ENCODE measurements at places on chromosomes 12 and 14.

DNA sequence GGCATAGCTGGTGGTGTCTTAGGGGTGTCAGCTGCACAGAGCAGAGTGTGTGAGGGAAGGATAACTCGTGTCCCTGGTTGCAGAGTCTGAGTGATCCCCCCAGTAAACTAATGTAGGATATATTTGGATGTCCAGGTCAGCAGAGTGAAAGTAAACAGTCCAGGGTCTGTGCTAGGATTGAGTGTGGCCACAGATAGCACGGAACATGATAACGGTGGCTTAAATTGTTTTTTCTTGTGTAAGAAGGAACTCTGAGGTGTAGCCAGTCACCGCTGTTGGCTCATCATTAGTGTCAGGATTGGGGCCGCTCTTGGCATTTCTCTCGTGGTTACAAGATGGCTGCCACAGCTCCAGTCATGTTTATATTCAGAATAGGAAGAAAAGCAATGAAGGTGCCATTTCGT, 97.3 kb downstream of the DERA start:
- DNase-seq, result no peak

- DNase-seq, result no peak
Measured at GRCh38 chr14:68853749-68854148, 60.9 kb upstream of the ZFP36L1 start.

GRCh38 chr14:24179961-24180796, 8.3 kb downstream of the REC8 start:
- no peak for DNase-seq

DNA sequence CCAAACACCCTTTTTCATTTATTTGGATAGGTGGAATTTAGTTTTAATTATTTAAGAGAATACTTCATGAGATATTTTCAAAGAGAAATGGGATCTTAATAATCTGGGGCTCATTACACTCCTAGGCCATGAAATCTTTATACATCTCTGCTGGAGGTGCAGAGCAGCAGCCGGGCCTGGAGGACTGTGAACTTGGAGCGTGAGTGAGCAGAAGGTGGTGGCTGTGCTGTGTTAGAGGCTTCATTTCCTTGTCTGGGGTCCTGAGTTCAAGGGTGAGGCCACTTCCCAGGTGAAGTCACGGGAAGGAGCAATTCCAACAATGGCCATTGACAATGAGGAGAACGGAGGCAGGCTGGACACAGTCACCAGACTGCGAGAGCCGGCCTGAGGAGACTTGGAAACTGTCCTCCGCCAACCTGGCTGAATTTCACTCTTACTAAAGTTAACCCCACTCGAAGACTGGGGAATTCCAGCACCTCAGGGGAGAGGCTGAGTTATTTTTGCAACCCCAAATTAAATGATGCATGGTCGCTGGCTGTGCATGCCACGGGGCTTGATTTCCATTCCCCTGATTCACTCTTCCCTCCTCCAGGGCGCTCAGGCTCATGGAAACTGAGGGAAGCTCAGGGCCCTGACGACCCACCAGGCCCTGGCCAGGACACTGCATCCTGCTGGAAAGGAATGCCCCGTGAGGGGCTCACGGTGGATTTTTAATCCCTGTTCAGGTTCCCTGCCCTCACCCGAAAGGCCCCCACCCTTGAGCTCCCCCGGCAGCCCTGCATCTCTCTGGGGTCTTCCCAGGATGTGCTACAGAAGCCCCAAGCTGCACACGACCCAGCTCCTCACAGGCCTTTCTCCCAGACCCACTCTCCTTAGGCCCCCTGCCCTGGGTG, 22.6 kb upstream of the TRAF3 start:
- DNase-seq, result no peak

- no peak for DNase-seq
Measured at GRCh38 chr12:89311703-89312293, 40.5 kb downstream of the DUSP6 start.

- DNase-seq, result no peak
Measured at GRCh38 chr14:82537831-82538230, 1004.2 kb upstream of the SEL1L start.

DNA sequence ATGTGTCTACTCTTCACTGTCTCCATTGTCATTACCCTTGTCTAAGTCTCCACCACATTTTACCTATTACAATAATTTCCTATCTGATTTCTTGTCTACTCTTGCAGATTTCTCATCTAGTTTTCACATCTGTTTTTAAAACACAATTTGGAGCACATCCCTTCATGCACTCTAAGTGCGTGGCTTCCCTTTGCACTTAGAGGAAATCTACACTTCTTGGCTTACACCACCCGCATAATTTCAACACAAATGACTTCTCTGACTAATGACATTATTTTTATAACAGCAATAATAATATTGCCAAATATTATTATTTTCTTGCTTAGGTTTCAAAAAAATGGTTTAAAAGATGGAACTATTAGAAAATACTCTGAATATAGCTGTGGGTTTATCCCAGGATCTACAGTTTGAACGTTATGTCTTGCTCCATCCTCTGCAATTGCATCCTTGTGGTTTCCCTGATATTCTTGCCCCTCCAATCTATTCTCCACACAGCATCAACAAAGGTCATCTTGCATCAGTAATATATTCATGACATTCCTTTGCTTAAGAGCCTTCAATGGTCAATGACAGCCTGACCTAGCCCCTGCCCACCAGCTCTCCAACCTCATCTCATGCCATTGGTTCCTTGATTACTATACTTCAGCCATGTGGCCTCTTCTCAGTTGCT, 153.7 kb downstream of the SLC25A21 start:
- DNase-seq, result no peak

GRCh38 chr12:95733141-95733825, 57.3 kb downstream of the NTN4 start:
- DNase-seq, result no peak

- DNase-seq, result no peak
Measured at GRCh38 chr12:19387161-19387560, 52.1 kb upstream of the AEBP2 start.

DNA sequence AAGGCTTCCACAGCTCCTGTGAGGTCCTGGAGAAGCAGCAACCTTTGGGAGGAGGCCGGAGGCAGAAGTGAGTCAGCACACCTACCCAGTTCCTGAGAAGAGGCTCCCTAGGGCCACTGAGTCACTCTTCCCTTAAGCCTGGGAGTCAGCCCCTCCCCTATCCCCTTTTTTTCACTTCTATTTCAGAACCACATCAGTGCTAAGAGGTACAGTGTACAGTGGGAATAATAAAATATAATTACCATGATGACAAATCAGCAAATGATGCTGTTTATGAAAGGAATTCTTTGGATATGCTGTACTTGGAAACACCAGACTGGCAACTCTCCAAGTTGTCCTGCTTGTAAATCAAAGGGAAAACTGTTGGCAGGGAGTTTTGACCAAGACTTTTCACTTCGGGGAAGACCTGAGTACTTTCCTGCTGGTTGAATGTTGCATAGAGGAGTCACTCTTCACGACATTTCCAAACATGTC, 7.8 kb upstream of the TBPL2 start:
- no peak for DNase-seq

DNA sequence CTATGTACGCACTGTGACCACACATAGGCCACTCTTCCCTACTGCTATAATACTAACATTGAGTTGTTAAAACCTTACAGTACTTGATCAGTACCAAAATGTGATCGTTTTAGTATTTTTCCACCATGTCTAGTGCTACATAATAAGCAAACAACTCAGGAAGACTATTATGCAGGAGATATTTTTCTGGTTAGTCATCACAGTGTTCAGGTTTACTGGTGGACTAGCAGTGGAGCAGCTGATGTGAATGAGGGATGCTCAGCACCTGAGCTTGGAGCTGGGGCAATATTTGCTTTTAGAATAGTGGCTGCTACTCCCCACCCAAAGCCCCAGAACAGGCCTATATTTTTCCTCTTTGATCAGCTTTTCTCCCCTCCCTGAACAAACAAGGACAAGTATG, 513.1 kb downstream of the KCNH5 start:
- no peak for DNase-seq

DNA sequence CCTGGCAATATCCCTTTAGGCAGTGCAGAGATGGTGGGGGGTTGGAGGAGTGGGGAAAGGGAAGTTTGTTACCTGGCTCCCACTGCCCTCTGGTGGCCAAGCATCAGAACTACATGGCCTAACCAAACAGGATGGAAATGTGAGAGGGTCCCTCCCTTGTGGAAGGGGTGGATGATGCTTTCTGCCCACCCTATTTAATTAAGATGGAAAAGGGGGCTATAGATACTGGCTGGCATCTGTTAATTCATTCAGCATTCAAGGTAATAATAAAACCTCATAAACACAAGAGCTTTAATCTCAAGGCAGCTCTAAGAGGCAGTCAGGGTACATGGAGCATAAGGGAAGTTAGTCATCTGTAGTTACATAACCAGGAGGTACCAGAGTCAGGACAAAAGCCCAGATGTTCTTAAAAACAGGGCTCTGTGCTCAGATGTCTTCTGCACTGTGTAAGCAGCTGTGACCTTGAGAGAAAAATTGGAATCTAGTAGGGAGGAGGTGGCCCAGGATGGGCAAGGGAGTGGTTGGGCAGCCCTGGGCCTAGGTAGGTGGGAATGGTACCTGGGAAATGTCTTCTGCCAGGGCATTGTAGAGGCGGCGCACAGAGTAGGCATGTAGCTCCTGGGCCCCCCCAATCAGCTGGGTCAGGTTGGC, 4.6 kb downstream of the AP1G2 start:
- peak; percentile 59 for DNase-seq

- DNase-seq, result no peak
Measured at GRCh38 chr14:79098324-79098723, 928.2 kb downstream of the NRXN3 start.

GRCh38 chr12:121600702-121601336, 20.0 kb upstream of the KDM2B start:
- DNase-seq, result no peak

DNA sequence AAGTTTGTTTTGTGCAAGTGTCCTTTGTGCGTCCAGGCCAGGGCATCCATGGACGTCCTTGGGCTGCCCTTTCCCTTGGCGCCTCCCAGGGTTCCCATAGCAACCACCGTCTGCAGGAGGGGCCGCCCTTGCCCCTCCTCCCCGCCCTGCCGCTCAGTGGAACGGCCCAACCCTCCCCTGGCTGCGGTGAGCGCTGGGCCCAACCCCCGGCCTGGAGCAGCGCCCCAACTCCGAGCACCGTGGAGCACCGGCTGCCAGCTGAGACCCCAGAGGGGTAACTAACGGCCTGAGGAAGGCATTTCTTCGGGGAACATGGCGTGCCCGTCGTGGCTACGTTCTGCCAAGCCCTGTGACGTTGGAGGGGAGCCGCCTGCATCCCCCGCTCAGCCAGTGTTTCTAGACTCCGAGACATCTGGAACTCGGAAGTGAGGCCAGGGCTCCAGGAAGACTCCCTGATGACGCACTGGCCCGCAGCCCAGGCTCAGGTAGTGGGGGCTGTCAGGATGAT, 5.3 kb upstream of the ACACB start:
- peak; percentile 94 for DNase-seq

DNA sequence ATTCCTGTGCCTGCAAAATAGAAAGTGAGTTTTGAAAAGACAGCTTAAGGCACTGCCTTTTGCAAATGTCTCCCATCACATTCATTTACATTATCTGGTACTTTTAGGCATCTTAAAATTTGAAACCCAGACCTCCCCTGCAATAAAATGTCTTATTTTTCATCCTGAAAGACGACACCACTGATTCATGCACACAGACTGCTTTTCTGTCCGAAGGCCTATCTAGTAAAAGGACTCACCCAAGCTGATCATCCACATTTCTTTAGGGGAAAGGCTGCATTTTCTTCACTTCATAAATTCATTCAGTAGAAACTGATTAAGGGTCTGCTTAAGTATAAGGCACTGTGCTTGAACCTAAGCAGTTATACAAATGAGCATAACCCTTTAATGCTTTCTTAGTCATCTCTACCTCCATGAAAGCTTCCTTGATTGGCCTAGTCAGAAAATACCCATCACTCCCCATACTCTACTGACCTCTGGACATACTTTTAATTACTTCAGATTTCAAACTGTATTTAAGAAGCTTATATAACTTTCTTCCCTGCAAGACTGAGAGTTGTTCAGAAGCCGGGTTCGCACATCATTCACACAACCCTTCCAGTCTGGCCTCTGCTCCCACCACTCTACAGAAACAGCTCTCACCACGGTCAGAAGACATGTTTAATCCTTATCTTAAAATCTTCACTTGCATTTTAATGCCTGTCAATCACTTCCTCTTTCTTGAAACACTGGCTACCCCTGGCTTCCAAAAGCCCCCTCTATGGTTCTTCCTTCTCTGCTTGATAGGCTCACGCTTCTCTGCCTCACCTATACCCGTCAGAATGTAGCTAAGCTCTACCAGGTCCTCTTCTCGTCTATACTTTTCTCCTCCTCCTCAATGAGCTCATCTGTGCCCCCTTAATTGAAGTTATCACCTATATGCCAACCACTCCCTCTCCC, 288.6 kb downstream of the MED13L start:
- no peak for DNase-seq

- peak; percentile 93 for DNase-seq
Measured at GRCh38 chr12:100142851-100143559, at the start of gene BLTP3B. TSS of gene BLTP3B (minus strand) at chr12:100142874. CDS start at chr12:100142635, 239 bp downstream.

DNA sequence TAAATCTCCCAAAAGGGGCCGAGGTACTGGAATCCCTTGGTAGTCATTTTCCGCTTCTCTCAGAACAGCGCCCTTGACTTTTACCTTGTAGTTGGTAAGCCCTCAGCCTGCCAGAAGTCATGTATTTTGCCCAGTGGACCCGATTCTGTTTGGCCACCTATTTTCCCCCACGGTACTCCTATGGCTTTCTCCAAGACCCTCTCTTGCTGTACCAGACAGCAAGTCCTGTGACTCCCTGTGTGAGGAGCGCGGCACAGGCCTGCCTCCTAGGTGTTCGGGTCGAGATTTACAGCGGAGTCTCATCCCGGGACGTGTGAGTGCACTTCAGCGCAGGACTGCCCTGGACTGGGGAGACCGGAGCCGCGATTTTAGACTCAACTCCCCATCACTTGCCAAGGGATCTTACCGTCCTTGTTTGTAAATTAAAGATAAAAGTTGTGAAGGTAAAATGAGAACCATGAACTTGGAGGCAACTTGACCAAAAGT, 1.1 kb upstream of the MBD6 start:
- DNase-seq, result peak; percentile 65

- DNase-seq, result no peak
Measured at GRCh38 chr14:80425686-80426085, 214.4 kb upstream of the DIO2 start.

- no peak for DNase-seq
Measured at GRCh38 chr12:38384816-38385378, 68.3 kb downstream of the ALG10B start.

DNA sequence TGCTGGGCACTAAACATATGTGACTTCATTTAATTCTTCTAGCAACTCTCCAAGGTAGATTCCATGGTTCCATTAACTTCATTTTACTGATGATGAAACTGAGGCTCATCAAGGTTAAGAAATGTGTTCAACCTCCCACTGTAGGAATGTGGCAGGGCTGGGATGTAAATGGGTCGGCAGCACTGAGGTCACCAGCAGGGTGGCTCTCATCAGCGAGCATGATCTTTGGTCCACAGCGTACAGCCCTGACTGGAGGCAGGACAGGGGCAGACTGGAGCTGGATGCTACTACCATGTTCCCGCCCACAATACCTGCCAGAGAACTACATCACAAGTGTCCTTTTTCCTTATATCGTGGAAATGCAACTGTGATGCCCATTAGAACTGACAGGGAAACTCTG, 4.6 kb downstream of the APPL2 start:
- no peak for DNase-seq

GRCh38 chr12:6551496-6552139, 4.2 kb downstream of the IFFO1 start:
- no peak for DNase-seq
